ENCODE measurements at places on chromosomes 6 and 20. TPM values are rescaled to one million over a fixed set of nuclear protein-coding genes. Genes with fewer than 3 reads are reported as not detected.

- H3K36me3 ChIP-seq: no peaks in the 10 kb centered on the region
- no peaks in the 10 kb centered on the region for H3K4me1 ChIP-seq
- H3K27me3 ChIP-seq: no peaks in the 10 kb centered on the region
- no peak overlapping the region for H3K27ac ChIP-seq
- DNase-seq: no peak
Measured at GRCh38 chr6:35544769-35545361, 32.2 kb upstream of the TULP1 start.

- H3K36me3 ChIP-seq: no peaks in the 10 kb centered on the region
- peaks cover 10% of the 10 kb centered on the region for H3K4me1 ChIP-seq
- DNase-seq: peak; percentile 74
- H3K27me3 ChIP-seq: no peaks in the 10 kb centered on the region
- no peak overlapping the region for H3K4me3 ChIP-seq
Measured at GRCh38 chr20:37276494-37277252, 12.8 kb upstream of the MANBAL start.

DNA sequence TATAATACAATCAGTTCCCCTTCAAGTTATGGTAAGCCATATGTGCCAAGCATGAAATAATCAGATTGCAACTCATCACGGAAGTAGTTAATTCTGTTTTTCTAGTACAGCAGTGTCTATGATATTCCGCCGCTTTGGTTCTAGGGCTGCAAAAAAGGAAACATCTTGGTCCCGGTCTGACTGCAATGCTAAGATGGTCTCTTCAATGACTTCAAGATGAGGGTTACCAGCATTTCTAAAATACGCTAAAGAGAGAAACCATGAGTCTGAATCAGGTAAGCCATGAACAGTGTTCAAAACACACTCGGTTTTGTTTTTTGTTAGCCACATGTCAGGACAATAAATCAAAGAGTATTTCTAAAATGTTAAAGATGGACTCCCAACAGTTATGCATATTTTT is 3.2 kb upstream of the ANKRD60 start:
- H3K36me3 ChIP-seq: peaks cover 2% of the 10 kb centered on the region
- no peak for DNase-seq
- H3K27ac ChIP-seq: no peak overlapping the region
- no peak overlapping the region for H3K4me3 ChIP-seq
- peaks cover 3% of the 10 kb centered on the region for H3K4me1 ChIP-seq

- H3K27me3 ChIP-seq: no peaks in the 10 kb centered on the region
- no peak overlapping the region for H3K27ac ChIP-seq
- DNase-seq: no peak
- H3K4me3 ChIP-seq: no peak overlapping the region
- H3K4me1 ChIP-seq: peaks cover 8% of the 10 kb centered on the region
- no peaks in the 10 kb centered on the region for H3K36me3 ChIP-seq
Measured at GRCh38 chr20:53878262-53879047, 191.9 kb downstream of the BCAS1 start.

Gene MICA
- 8.3 TPM for total RNA-seq

Gene TSPYL1
- 45.2 TPM for total RNA-seq

DNA sequence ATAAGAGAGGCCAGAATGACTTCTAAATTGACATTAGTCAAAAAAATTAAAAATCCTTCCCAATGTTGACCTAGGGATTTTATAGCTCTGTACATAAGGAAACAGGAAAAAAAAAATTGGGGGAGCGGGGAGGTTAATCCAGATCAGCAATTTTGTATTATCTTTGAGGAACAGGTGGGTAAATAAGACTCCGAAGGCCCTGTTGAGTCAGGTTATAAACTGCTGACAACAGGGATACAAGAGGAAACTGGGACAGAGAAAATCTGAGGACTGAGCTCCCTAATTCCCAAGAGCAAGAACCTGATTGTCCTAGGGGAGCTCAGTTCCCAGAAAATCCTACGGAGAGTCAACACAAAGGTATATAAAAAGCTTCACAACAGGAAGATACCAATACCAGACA is 26.8 kb upstream of the CRIP3 start:
- no peak overlapping the region for H3K4me3 ChIP-seq
- peaks cover 18% of the 10 kb centered on the region for H3K4me1 ChIP-seq
- H3K27ac ChIP-seq: peak overlapping the region; percentile 38
- no peaks in the 10 kb centered on the region for H3K36me3 ChIP-seq
